ENCODE measurements at places on chromosomes 6 and 20.

DNA sequence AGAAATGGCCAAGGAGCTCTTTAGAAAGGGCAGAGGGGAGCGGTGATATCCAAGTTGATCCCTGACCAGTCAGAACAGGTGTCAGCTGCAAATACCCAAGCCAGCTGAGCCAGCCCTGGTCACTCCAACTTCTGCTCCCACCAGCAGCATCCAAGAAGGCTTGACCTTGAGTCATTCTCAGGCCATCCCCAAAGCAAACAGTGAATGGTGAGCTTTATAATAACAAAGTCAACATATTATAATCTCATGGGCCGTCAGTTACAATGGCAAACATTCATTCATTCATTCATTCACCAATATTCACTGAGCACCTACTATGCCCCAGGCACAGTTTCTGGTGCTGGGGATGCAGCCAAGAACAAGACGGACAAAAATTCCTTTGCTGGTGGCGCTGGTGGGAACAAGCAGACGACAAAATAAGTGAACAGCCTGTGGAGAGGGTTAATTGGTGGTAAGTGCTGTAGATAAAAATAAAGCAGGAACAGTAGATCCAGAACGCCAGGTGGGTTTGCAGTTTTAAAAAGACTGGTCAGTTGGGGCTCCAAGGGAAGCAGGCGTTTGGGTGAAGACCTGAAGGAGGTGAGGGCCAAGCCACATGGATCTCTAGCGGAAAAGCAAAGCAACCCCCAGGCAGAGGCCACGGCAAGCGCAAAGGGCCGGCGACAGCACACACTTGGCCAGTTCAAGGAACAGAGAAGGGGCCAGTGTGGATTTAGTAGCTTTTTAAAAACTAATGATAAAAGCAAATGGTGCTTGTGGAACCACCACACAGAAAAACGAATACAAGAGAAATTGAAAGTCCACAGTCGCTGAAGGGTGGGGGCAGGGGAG lies 131.8 kb upstream of the PTPN1 start:
- H3K27ac ChIP-seq = no peak overlapping the region
- no peak overlapping the region for H3K4me3 ChIP-seq
- H3K27me3 ChIP-seq = peaks cover 13% of the 10 kb centered on the region
- H3K4me1 ChIP-seq = peaks cover 12% of the 10 kb centered on the region

DNA sequence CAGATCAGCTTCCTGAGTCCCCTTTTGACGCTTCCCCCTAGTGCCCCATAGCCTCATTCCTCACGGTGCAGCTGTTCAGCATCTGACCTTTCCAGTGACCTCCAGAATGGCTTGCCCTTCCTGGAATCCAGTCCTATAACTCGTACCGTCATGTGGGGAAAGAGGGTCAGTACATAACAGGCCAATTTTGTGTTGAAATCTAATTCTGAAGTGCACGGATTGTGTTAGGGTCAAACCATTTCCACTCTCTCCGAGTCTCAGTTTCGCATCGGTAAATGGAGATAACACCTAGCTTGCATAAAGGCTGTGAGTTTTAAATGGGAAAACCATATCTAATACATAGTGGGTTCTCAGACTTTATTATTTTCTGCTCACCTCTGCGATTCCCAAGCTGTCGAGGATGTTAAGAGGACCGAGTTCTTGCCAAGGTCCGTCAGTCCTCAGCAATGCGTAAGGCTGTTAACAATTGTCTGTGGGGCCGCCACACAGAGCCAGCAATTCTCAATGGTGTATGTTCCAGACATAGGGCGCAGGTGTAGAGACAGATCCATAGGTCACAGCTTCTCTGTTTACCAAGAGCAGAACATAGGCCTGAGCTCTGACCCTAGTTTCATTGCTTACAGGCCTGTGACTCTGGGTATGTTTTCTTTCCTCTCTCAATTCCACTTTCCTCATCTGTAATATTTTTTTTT lies 45.5 kb upstream of the CCR6 start:
- H3K27me3 ChIP-seq = peaks cover under 1% of the 10 kb centered on the region
- no peak overlapping the region for H3K27ac ChIP-seq
- DNase-seq = no peak
- H3K4me1 ChIP-seq = no peaks in the 10 kb centered on the region

DNA sequence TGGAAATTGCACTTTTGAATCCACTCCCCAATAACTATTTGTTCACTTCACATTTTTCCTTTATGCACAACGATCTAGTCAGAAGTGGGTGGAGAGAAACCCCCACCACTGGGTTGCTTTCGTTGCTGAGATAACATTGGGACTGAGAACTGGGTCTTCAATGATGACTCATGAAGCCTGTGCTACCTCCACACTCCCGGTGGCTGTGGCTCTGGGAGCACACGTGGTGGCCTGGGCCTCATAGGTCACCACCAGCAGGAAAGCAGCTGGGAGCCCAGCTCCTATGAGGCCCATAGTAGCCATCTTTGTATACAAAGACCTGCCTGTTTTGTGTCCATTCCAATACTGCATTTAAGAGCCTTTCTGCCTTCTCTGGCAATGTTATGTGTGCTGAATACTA lies 178.0 kb upstream of the SASH1 start:
- no peaks in the 10 kb centered on the region for H3K4me1 ChIP-seq
- H3K4me3 ChIP-seq = no peak overlapping the region
- H3K27me3 ChIP-seq = no peaks in the 10 kb centered on the region
- no peaks in the 10 kb centered on the region for H3K36me3 ChIP-seq
- no peak overlapping the region for H3K27ac ChIP-seq

GRCh38 chr6:87183687-87184086 lies 28.3 kb downstream of the ZNF292 start:
- H3K36me3 ChIP-seq = no peaks in the 10 kb centered on the region
- H3K4me1 ChIP-seq = peaks cover 22% of the 10 kb centered on the region
- no peak for DNase-seq
- no peak overlapping the region for H3K4me3 ChIP-seq
- H3K27ac ChIP-seq = no peak overlapping the region
- peaks cover 3% of the 10 kb centered on the region for H3K27me3 ChIP-seq

DNA sequence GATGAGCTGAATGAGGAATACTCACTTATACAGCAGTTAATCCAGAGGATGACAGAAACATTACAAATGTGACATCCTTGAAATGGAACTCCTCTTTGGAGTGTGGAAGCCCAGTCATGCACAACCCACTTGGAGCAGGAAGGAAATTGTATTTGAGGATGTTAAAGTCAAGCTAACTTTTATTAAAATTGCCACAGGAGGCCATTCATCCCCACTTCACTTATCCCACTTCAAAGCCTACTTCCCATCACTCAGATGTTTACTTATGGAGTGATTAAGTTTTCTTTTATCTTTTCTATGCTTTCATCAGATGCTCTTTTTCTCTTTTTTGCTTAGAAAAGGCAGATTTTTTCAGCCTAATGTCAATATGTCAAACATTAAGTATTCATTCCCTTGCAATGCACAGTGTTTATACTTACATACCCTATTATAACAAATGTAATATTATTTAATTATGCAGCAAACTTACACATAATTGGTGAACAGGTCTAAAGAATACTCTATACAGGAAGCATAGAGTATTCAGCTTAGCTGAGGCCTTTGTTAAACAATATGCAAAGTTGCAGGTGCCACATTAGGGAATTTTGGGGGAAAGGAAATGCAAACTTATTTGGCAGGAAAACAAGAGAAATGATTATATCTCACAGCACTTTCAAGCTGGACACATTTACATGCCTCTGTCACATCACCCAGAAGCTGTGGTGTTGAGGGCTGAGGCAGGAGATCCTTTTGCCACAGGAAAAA lies 148.9 kb downstream of the KHDC1L start:
- no peaks in the 10 kb centered on the region for H3K27me3 ChIP-seq
- DNase-seq = no peak
- no peaks in the 10 kb centered on the region for H3K36me3 ChIP-seq
- H3K27ac ChIP-seq = no peak overlapping the region
- H3K4me1 ChIP-seq = no peaks in the 10 kb centered on the region

DNA sequence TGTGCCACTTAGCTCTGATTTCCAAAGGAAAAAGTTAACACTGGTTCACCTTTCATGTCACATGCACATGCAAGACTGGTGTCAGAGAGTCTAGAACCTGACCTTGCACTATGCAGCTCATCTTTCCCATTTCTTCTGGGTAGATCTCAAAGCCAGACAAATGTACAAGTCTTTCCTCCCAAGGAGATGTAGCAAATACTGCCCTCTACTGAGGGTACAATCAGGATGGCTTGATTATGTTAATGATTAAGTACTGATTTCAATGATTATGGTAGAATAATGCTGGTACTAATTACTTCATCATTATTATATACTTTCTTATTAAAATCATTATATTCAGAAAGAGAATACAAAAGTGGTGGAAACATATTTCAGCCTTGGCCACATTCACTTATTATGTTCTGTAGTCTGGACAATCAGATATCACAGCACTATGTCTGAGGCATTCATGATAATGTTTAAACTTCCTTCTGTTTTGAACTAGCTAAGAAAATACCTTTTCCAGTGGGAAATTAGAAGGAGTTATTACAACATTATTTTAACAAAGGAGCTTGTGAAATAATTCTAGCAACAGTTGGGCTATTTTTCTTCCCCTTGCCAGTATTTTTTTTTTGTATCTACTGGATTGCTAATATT lies 68.5 kb upstream of the FOXO3 start:
- no peaks in the 10 kb centered on the region for H3K36me3 ChIP-seq
- H3K27ac ChIP-seq = no peak overlapping the region
- no peak overlapping the region for H3K4me3 ChIP-seq
- no peaks in the 10 kb centered on the region for H3K4me1 ChIP-seq
- H3K27me3 ChIP-seq = no peaks in the 10 kb centered on the region

Measured in glutamatergic neuron (in vitro differentiated cells).